SW 1271 (cell line): ENCODE measurements at places on chromosomes 13 and 19.

DNA sequence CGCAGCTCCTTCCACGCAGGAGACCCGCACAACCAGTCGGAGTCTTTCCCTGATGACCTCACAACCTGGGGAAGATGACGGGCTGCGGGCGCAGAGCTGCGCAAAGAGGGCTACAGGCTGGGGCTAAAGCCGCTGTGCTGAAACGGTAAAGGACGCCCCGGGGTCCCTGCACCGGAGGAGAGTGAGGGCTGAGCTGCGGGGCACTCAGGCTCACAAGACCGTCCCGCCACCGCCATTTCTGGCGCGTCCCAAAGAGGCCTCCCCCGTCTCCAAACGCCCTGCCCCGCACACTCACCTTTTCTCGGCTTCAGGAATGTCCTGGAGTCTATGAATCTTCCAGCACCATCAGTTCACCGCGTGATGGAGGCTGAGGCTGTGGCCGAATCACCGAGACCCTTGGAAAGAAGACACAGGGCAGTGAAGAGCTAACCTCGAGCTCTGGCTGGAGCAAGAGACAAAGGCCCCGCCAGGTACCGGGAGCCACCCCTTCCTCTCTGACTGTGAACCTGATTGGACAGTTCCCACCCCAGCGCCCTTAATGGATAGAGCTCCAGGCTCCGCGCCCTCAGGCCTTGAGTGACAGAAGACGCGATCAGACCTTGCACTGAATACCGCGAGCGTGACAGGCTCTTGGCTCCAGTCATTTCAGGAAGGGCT lies 41.8 kb upstream of the ZNF429 start:
- DNase-seq: peak; percentile 32

DNA sequence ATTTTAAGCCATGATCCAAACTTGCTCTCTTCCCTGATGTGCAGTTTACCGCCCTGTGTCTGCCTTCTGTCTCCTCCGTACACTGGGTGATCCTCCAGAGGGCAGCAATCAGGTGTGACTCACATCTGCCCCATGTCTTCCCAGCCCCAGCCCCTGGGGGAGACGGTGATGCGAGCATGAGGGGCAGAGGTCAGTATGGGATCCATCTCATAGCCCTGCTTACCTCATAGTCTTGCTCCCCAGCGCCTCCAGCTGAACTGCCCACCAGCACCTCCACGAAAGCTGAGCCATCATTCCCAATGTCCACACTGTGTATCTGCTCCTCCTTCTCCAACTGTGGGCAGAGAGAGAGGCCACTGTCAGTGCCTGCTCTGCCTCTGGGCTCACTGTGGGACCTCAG lies 14.6 kb downstream of the XRCC1 start:
- DNase-seq: no peak

GRCh38 chr13:47306991-47307390 lies 410.1 kb upstream of the HTR2A start:
- no peak for DNase-seq

DNA sequence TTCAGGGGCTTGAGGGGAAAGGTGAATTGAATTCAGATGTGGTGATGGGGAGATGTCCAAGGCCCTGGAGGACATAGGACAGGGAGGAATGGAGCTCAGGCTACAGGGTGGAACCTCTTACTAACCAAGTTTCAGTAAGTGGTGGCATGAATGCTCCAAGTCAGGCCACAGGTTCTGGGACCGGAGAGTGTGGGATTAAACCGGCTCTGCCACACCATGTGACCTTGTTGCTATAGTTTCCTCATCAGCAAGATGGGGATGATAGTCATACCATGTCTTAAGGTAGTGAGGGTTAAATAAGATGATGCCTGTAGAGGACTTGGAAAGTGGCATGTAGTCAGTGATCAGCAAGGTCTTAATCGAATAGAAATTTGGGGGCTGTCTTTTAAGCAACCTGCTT lies 16.3 kb downstream of the GPR183 start:
- DNase-seq: no peak

- DNase-seq: no peak
These were observed 29.7 kb upstream of the FAM216B start for GRCh38 chr13:42751693-42752092.

- no peak for DNase-seq
These were observed 310.6 kb downstream of the DCT start for GRCh38 chr13:94168783-94169453.

GRCh38 chr19:29881386-29881785 lies 60.7 kb upstream of the URI1 start:
- no peak for DNase-seq

DNA sequence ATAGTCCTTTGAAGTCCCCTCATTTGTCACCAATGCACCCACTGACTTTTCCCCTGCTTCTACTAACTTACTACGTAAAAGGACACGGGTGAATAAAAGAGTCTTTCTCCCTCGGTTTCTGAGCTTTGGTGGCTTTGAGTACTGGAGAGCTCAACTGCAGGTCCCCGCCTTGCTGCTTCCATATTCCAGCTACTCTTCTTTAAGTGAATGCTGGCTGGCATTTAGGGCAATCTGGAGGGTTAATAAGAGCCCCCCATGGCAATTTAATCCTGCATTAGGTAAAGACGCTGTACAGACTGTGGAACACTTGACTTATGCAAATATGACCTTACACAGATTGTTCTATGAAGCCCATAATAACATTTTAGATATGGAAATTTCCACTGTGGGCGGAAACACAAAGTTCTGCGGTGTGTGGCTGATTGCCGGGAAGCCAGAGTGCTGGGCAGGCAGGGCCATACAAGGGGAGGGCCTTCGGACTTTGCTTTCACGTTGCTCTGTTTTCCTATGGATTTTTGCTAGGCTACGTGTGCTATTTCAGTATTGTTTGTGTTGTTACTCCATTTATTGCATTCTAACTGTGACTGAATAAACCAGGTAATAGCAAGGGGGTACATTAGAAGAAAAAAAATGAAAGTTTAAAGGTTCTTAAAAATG lies 97.5 kb downstream of the SLC10A2 start:
- no peak for DNase-seq

- no peak for DNase-seq
These were observed 33.6 kb upstream of the EPHX3 start for GRCh38 chr19:15265850-15266248.

DNA sequence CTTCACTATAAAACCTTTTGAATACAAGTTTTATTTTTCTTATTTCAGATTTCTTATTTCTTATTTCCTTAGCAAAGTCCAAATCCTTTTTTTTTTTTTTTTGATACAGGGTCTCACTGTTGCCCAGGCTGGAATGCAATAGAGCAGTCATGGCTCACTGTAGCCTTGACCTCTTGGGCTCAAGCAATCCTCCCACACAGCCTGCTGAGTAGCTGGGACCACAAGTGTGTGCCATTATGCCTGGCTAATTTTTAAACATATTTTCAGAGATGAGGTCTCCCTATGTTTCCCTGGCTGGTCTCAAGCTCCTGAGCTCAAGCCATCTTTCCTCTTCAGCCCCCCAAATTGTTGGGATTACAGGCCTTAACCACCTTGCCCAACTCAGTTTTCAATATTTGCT lies 334.3 kb downstream of the DLEU7 start:
- no peak for DNase-seq

DNA sequence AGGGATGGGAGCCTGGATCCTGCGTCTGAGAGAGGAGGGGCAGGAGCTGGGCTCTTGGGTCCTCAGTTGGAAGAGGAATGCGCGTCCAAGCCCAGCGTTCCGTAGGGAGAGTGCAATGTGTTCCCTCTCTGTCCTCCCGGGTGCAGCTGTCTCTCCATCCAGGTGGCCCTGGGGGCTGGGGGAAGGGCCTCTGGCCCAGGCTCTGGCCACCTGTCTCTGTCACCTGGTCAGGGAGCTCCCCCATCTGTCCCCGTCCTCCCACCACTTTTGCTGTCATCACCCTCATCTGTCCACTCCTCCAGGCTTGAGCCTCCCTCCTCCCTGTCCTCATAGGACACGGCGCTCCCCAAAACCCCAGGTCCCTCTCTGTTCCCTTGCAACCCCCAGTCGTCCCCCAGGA lies 3.7 kb upstream of the SBK2 start:
- DNase-seq: no peak

DNA sequence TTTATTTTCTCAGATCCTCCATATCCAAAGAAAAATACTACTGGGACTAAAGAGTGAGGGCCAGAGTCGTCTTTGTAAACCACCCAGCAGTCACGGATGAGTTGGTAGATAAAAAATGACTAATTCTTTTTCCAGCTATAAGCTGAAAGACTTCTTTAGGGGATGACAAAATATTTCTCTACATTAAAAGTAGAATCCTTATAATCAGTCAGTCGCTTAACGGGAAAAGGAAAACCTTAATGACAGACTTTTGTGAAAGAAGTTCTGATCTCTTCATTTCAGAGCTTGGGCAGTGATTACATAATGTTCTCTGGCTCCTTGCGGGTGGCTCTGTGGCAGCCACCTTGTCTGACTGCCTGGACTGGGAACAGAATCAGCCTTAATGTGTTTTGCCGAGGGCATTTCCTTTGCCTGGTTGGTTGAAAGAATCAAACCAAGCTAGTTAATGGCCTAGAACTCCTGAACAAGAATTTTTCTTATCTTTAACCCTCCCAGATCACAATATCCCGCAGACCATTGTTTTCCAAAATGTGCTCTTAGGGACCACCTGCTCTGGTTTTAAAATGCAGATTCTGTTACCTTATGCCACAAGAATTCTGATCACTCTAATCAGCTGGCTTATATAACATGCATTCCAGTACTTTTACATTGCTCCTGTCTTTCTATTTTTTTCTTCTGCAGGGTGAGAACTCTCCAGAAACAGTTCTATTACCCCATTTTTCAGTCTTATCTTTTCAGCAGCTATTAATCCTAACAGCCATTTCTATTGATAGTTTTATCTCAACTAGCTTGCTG lies 2.5 kb downstream of the ITM2B start:
- DNase-seq: no peak

DNA sequence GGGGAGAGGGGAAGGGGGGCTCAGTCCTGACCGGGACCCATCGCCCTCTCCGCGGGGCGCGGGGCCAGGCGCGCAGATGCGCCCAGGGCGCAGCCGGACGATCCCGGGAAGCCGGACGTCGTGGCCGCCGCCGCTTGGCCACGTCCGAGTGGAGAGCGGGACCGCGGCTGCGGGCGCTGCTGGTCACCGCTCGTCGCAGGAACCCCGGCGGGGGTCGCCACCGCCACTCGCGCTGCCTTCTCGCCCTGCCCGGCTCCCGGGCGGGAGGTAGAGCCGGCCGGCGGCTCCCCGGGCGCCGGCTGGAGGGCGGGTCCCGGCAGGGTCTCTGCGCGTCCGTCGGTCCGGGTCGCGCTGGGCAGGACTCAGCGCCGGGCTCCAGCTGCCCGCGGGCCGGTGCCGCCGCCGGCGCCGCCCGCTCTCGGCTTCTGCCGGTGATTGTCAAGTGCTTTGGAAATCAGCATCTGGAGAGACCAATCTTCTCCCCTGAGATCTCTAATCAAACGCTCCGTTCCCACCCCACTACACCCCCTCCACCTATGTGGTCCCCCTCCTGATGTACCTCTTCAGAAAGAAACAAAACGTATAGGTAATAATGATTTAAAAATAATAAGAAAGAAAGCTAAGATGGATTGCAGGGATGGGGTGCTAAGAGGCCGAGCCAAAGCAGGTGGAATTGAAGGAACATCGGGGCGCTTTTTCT lies 464.4 kb downstream of the ITGBL1 start:
- no peak for DNase-seq

DNA sequence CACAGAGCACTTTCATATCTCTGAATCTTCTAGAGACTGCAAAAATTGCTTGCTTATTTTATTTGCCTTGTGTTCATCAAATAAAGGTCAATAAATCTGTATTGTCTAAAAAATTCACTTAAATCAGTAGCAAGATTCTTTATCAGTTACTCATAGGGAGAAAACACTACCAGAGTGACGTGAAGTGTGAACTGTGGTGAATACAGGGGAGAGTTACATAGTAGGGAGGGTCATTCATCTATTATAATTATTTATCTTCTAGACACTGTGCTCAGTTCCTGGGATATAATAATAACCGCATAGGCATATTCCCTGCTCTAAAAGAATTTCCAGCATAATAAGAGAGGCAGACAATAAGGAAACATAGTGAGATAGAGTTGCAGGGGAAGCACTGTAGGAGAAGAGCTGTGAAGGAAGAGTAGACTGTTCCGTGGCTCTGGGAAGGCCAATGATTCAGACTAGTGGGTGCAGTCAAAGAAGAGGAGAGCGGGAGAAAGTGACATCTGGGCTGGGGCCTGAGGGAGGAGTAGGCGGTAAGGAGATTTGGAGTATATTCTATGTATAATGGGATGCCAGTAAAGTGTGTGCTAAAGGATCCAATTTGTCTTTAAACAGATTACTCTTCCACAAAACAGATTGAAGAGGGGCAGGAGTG lies 84.0 kb upstream of the TDRD3 start:
- no peak for DNase-seq

GRCh38 chr19:3136684-3137055 lies 837 bp downstream of the GNA15 start:
- DNase-seq: no peak

GRCh38 chr19:13163609-13164342 lies 13.6 kb downstream of the IER2 start:
- DNase-seq: peak; percentile 84

GRCh38 chr13:92390217-92390616 lies 836.4 kb upstream of the GPC6 start:
- no peak for DNase-seq

GRCh38 chr19:13053761-13054625 lies 48.7 kb downstream of the LYL1 start:
- DNase-seq: peak; percentile 80

- no peak for DNase-seq
These were observed 56.1 kb upstream of the SERPINE3 start for GRCh38 chr13:51283371-51283770.

DNA sequence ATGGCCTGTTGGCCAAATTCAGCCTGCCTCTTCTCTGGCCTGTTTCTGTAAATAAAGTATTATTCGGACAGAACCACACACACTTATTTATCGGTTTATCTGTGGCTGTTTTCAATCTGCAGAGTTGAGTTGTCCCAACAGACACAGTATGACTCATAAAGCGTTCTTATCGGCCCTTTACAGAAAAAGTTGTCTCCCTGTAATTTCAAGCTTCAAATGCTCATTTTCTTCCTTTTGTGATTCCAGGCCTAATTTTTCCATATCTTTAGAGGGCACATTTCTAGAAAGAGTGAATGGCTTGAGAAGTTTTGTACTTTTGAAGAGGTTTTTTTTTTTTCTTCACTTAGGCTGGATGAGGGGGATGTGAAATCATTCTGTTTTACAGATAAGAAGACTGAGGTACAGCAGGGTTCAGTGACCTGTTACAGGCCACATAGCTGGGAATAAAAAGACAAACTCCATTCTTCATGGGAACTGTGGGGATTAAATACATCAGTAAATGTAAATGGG lies 440.9 kb downstream of the TSHZ3 start:
- DNase-seq: no peak

DNA sequence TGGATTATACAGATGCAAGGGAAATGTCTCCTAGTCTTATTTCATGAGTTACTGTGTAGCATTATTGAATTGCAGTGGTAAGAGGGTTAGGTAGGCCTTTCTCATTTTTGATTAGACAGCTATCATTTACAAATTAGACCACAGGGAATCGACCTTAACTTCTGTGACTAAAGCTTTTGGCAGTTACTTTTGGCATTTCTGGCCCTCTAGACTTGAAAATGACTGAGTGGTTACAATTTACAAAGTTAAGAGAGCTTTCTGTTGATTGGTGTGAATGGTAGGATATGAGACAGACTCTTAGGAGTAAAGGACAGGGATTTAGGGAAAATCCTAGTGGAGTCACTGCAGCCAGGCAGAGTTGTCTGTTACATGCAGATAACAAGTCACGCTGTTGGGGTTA lies 86.1 kb downstream of the GGACT start:
- no peak for DNase-seq
